MM.1S (cell line): ENCODE measurements at places on chromosomes 6 and 20.

DNA sequence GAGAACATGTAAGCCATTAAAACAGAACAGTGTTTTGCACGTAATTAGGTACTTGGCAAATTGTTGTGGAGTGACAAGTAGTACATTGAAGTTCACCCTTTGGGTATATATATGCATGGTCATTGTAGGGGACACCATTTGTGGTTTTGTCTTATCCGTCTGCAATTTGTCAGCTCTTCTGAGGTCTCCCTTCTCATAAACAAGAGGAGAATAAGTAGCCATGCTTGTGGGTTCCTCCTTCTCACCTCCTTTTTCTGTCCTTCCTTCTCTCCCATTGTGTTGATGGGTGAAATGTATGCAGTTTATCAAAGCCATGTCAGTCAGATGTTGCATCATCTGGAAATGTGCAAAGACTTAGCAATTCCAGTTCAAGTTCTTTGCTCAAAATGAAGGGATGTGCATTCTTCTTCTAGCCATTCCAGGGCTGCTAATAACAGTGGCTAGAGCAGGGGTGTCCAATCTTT, 70.9 kb downstream of the QKI start:
- DNase-seq: no peak

DNA sequence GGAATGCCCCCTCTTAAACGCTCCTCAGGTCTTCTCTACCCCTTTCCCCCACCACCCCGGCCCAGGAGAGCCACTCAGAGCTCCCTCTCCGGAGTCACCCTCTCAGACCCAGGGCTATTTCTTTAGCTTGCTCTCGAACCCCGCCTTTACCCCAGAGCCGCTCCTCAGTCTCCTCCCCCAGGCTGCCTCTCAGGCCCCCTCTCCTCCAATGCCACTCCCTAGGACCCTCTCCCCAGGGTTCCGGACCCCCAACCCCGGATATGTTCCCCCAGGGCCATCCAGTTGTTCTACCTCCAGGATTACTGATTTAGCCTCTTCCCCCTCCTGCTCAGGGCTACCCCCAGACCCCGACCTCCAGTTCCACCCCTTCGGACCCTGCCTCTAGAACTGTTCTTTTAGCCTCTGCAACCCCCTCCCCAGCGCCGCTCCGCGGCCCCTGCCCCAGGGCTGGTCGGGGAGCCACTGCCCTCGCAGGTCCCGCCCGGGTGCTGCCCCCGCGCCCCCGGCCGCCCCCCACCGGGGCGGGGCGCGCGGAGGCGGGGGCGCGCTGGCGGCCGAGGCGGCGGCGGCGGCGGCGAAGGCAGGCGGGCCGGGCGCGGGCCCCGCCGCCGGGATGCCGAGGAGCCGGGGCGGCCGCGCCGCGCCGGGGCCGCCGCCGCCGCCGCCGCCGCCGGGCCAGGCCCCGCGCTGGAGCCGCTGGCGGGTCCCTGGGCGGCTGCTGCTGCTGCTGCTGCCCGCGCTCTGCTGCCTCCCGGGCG, at the start of gene MMP24:
MMP24 (plus strand) TSS at position 565 of the 758 bp plus-strand sequence; CDS start at position 614, 49 bp downstream.
- DNase-seq: no peak

GRCh38 chr6:40988634-40989033, 50.4 kb downstream of the UNC5CL start:
- no peak for DNase-seq

GRCh38 chr20:34883087-34883688, 6.8 kb downstream of the ACSS2 start:
- no peak for DNase-seq

DNA sequence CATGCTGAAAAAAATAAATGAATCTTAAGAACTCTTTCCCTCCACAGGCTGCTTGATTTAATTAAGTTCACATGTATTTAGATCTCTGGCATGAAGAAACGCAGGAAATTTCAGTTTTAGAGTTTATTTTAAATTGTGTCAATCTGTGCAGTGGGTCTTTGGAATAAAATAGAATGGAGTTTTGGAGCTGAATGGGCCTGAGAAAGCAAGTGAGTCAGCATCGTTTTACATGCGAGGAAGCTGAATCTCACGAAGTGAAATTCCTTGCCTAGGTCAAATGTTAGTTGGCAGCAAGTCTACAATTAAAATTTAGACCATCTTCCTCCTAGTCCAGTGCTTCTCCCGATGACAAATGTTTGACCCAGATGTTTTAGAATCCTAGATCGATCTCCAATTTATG, 22.4 kb downstream of the MAP7 start:
- DNase-seq: no peak

DNA sequence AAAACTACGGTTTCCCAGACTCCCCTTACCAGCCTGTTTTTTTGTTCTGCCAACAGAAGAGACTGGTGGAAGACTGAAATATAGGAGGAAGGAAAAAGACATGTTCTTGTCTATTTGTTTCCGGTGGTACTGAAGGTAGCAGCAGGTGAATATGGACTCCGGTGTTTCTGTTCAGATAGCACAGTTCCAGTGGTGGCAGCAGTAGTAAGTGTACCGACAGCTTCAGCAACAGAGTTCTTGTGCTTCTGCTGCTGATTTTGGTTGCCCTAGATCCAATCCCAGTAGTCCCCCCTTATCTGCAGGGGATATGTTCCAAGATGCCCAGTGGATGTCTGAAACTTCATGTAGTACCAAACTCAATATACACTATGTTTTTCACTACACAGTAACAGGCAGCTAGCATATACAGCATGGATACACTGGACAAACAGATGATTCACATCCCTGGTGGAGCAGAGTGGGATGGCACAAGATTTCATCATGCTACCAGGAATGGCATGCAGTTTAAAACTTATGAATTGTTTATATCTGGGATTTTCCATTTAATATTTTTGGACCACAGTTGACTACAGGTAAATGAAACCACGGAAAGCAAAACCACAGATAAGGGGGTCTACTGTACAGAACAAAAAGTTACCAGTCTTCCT, 301.8 kb downstream of the BTBD9 start:
- no peak for DNase-seq

DNA sequence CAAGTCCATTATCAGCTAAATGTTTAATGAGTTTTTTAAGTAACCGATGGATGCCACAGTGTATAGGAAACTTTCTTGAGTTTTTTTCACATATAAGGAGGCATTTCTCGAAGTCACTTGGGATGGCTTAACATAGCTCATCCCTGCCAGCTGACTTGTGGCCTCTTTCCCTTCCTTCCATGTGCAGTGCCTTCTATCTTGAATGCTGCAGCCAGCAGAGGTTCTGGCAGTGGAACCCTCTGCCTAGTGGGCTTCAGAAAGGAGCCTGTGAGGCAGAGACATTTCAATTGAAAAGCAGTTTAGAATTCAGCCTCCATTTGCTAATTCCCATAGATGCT, 51.9 kb downstream of the AKAP12 start:
- no peak for DNase-seq

- no peak for DNase-seq
Observed at GRCh38 chr6:19771753-19772336, 65.3 kb upstream of the ID4 start.

DNA sequence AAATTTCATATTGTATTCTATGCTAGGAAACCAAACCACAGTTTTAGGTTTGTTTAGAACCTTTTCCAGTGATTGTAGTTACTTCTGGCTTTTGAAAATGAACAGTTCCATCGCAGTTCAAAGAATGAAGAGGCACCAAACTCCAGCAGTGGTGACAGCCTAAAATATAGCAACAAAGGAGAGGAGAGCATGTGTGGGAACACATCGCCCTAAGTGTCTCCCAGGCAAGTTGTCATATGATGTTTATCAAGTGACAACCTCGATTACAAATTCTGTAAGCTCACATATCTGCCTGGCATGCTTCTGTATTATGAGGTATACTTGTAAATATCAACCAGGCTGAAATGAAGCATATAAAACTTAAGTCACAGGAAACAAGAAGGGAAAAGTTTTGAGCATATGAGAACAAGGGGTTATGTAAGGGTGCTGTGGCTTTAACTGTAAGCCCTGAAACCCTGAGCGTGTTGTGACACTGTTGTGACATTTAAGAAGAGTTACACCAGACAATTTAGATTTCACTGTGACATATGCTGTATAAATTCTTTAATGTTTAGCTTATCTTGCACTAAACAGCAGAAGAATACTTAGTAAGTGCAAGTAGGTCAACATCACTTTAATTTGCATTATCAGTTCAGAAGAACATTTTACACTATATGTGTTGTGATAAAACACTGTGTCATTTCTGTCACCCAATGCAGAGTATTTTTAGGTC, 29.1 kb upstream of the FBXL4 start:
- no peak for DNase-seq

DNA sequence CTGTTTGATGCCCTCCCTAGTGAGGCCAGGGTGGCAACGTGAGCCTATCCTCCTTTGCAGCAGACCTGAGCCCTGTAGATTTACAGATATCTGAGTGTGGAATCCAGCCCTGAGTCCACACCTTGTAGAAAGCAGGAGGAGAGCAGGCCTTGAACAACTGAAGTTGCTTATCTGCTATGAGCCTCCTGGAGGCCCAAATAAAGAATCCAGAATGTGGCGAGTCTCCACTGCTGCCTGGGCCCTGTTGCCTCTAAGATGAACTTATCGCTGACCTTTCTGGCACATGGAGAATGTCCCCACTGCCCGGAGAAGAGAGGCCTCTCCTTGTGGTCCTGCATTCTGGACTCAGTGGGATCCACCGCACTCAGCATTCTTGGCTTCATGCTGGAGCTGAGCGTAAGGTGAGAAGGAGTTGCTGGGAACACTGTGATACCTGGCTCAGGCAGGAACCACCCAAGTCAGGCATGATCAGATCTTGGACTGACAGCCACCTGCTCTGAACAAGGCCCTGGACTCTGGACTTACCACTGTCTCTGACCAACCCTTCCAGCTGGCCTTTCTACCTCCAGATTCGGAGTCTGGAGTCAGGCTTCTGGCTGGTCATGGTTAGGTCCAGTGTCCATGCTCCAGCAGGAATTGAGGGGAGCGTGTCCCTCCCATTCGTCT, 5.8 kb upstream of the MANBAL start:
- DNase-seq: no peak

GRCh38 chr20:53582574-53583351, 10.9 kb downstream of the ZNF217 start:
- no peak for DNase-seq

- no peak for DNase-seq
Observed at GRCh38 chr6:30963641-30964040, 19.9 kb upstream of the MUC21 start.

GRCh38 chr6:32045811-32046449, 7.7 kb downstream of the CYP21A2 start:
- no peak for DNase-seq

GRCh38 chr6:90372885-90373284, 76.2 kb upstream of the BACH2 start:
- DNase-seq: no peak

DNA sequence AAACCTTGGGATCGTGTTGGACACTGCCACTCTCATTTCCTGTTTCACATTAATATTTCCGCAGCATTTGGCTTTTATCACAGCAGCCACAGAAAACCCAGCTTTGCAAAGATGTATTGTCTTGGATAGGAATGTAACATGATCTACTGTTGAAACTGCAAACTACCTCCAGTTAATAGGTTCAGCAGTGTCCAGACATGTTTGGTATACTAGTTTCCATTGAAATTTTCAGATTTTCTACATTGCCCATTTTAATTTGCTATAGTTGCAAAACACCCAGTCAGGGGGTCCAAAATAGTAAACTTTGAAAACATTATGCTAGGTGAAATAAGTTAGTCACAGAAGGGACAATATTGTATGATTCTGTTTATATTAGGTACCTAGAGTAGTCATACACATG, 3.3 kb downstream of the ANKRD6 start:
- DNase-seq: peak; percentile 31

GRCh38 chr6:15730922-15731321, 68.1 kb upstream of the DTNBP1 start:
- no peak for DNase-seq

DNA sequence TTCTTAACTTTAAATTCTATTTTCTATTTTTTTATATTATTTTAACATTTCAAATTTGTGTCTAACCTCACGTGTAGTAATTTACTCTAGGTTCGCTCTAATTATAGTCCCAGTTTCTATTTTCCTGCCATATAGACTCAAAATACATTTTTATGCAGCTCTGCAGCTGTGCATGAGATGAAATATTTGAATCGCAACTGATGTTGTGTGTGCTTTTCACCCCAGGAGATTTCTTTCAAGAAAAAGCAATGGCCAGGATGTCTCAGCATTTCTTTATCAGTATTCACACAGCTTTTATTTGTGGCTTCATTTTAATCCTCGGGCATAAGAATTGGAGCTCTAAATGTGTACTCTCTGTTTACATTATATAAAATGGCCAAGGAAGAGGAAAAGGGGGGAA, 157.6 kb downstream of the HDGFL1 start:
- DNase-seq: no peak

- DNase-seq: no peak
Observed at GRCh38 chr6:22025468-22026163, 271.2 kb downstream of the PRL start.

DNA sequence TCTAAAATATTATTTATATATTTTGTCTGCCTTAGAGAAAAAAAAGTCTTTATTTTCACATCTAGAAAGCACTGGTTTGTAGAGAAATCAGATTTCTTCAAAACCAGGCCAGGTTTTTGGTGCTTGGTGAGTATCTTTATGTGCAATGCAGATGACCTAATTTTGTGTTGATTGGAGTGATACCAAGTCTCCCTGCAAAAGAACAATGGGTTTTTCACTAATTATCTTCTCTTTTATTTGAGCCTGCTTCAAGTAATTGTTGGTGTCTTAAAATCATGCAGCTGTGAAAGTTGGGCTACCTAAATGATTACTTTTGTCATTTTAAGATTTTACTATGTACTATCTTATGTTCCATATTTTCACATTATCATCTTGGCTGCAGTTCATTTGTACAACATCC, 874.7 kb downstream of the TFAP2A start:
- no peak for DNase-seq

DNA sequence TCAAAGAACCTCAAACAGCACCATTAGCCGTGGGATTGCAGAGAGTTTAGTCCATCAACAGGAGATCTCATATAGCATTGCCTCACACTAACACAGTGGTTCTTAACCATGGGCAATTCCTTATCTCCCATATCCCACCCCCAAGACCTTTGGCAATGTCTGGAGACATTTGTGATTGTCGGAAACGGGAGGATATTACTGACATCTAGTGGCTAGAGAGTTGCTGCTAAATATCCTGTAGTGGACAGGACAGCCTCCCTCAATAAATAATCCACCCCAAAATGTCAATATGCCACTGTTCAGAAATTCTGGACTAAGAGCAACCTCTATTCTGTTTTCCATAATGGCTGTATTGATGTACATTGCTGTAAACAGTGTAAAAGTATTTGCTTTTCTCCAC, 210.1 kb upstream of the CCN2 start:
- DNase-seq: peak; percentile 30

DNA sequence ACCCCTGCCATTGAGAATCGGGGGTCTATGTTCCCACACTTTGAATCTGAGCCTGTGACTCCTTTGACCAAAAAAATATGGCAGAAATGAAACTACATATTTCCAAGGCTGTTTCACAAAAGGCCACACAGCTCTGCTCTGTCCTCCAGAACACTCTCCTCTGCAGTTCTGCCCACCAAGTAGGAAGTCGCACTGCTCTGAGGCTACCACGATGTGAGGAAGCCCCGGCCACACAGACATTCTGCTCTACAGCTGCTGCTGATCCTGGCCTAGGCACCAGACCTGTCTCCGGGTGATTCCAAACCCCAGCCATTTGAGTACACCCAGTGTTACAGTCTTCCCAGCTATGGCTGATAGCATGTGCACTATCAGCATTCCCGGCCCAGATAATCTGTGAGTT, 85.1 kb downstream of the LYRM4 start:
- peak; percentile 69 for DNase-seq

- no peak for DNase-seq
Observed at GRCh38 chr20:2820084-2820895, 4.1 kb downstream of the TMEM239 start.
